ENCODE measurements at places on chromosomes 1 and 21.
A peak's percentile ranks its signal among the peaks of the same experiment; 100 is the strongest.

GRCh38 chr1:159250638-159251216, 46.1 kb downstream of the ACKR1 start:
- DNase-seq = no peak

- no peak for DNase-seq
These were observed 155.5 kb downstream of the OMA1 start for GRCh38 chr1:58391056-58391455.

GRCh38 chr21:33030633-33031032, 4.9 kb downstream of the OLIG2 start:
- no peak for DNase-seq

DNA sequence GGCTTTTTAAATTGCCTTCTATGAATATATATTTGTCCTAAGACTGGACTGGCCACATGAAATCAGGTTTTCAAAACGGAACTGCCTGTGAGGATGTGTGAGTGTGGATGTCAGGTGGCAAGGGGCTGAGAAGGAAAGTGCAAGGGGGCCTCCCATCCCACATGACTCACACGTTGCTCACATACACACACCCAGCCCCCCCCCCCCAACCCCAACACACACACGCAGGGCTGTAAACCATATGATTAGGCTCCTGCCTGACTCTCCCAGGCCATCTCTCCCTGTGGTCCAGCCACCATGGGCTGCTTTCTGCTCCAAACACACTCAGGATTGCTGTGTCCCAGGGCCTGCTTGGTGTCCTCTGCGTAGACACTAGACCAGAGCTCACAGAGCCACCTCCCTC, 22.4 kb downstream of the DEGS1 start:
- DNase-seq = no peak

- DNase-seq = no peak
These were observed 110.0 kb downstream of the APP start for GRCh38 chr21:26060335-26061115.

GRCh38 chr1:225651376-225651871, 1.5 kb downstream of the ENAH start:
- no peak for DNase-seq

DNA sequence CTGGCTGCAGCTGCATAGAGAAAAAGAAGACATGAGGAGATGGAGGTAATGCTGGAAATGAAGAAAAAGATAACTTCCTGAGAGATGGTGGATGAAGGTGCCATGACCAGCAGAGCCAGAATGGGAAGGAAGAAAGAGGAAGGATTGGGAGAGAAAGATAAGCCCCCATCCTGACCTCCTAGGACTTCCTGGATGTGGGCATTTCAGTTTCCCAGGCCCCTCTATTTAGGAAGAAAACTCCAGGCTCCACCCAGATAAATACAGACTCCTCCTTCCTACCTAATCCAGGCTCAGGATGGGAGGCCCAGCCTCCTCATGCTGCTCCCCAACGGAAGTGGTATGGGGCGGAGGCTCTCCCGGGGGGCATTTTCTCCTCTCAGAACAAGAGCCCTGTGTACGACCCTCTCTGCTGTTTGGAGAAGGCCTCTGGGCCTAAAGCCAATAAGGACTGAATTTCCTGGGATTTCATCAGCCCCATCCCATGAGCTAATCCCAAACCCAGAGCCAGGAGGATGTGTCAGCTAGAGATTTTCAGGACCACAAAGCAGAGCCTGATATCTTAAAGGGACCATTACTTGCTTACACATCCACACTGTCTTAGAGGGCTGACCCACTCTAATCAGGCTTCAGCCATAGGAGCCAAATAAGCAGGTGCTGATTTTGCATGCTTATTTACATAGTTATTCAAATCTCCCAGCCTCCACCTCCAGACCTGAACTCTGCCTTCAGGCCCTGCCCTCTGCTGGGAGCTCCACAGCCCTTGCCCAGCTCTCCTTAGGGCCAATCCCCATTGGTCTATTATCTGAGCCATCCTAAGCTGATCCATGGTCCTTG, 5.1 kb upstream of the ARHGEF2 start:
- DNase-seq = no peak

- no peak for DNase-seq
These were observed 27.3 kb upstream of the LSS start for GRCh38 chr21:46255758-46256337.

DNA sequence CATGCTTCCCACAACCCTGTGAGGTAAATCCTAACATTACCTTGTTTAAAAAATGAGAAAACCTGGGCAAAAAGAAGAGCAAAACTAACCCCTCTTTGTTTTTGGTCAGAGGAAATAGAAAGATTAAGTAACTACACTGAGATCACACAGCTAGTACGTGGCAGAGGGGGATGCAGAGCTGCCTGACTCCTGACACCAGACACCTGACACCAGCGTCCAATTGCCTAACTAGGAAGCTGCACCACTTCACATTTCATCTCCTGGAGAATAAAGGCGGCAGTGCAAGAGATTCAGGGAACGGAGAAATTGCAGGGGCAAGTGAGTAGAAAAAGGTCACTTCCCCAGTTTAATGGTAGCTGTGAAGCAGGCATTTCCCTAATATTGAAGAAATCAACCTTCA, 229.3 kb upstream of the PTBP2 start:
- DNase-seq = peak; percentile 3

GRCh38 chr1:98053471-98054366, 132.9 kb upstream of the DPYD start:
- peak; percentile 50 for DNase-seq

DNA sequence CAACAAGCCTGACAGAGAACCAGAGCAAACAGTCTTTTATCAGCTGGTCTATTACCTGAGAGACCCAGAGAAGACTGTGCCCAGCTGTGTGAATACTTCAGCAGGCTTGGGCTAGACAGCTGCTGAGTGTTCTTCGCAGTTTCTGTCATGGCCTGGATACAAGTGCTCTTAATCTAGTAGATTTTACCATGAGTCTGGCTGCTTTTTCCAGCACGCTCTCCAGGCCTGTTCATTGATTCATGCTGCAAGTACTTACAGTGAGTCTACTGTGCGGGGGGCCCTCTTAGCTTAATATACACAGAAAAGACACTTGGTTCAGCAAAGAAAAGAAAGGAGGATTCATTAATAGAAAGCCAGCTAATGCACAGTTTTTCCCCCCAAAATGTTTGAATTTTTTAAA, 48.5 kb downstream of the RGS7 start:
- DNase-seq = no peak

DNA sequence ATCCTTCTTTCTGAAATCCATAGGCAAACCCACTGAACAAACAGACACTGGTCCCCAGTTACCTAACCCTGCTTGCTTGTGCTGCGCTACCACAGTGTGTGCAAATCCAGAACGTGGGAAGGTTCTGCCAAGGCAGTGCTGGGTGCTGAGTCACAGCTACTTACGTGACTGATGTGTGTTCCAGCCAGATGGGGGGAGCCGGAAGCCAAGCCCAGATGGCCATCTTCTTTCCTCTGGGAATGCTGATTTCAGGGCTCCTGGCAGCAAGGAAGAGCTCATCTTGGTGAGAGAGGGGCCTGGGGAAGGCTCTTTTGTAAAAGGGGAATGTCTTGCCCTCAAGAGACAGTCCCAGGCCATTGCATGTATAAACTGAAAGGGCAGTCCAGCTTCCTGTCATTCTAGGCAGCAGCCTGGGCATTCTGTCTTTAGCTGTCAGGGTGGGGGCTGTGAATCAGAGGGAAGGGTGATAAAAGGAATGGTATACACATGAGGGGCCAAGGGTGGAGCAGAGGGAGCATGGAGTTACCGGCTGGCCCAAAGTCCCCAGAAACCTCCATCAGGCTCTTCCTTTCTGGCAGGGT, 54.1 kb downstream of the CD46 start:
- no peak for DNase-seq

GRCh38 chr1:59063501-59063900, 233.4 kb upstream of the FGGY start:
- no peak for DNase-seq

GRCh38 chr1:228411548-228412430, 4.9 kb downstream of the TRIM17 start:
- no peak for DNase-seq

- no peak for DNase-seq
These were observed 42.3 kb downstream of the COL24A1 start for GRCh38 chr1:86114236-86114635.

GRCh38 chr1:119320100-119320499, 48.5 kb upstream of the HAO2 start:
- no peak for DNase-seq

DNA sequence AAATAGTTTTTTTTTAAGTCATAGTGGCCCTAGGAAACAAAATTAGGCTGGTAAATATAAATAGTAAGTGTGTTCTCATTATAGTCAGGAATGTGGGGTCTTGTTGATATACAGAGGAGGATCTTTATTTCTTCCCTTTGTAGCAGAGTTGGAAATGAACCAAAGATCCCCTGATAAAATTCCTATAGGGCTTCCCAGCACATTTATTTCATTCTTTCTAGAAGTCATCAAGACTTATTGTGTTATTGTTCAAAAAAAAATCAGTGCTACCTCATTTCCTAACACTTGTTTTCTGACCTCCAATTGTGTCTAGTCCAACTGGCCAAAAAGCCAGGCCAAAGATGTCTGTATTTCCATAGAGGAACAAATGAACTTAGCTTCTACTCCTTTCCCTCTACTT, 7.6 kb upstream of the PLEKHO1 start:
- DNase-seq = no peak

- no peak for DNase-seq
These were observed 2.1 kb downstream of the TAF12 start for GRCh38 chr1:28640766-28641165.

DNA sequence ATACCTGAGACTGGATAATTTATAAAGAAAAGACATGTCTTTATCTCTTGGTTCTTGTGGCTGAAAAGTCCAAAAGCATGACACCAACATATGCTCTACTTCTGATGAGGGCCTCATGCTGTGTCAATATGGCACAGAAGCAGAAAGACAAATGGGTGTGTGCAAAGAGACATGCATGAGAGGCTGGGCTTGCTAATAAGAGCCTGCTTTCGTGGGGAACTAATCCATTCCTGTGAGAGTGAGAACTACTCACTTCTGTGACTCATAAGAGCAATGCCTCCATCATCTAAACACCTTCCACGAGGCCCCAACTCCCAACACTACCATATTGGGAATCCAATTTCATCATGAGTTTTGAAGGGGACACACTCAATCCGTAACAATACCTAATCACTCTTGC, 340.0 kb upstream of the DUSP10 start:
- DNase-seq = no peak

DNA sequence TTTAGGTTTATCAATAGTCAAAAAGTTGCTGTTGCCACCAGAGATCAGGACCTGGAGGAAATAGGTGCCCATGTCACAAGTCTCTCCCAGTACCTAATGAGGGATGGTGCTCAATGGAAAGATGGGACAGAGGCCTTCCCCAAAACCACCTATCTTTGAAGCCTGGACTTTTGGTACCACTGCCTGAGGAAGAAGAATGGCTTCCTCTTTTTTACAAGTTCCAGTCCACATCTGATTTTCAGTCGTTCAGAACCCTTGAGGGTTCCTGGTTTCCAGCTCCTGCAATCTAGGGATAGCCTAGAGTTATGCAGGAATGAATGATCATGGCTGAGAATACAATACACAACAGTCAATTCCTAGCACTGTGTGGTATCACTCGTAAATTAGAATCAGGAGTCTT, 5.7 kb downstream of the CATSPERE start:
- no peak for DNase-seq
